Left cardiac atrium (tissue), 4 donors: ENCODE measurements at places on chromosomes 4 and X. TPM values are rescaled to one million over a fixed set of nuclear protein-coding genes. Genes with fewer than 3 reads are reported as not detected.
A peak's percentile ranks its signal among the peaks of the same experiment; 100 is the strongest.

DNA sequence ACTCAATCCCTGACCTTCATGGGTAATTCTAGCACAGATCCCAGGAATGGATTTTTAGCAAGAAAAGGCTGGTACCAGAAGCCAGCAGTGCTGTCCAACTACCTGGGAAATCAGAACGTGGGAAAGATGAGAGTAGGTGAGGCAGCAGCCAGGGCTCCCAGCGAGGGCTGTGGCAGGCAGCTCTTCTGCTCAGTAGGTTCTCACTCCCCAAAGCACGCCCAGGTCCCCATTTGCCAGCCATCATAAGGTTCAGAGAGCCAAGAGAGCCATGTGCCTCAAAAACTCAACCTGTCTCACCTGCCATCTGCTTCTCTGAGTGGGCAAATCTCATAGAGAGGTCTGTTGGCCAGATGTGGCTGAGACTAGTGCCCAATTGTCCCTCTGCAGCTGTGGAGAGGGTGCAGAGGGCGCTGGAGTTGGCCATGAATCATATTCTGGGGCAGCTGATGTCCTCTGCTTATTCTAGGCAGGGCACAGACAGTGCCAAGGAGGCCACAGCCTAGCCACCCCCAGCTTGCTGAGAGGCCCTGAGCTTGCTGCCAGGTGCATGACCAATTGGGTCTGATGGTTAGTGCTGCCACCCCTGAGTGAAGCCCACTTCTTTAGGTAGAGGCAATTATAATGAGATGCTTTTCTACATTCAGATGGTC lies 81.7 kb upstream of the GATB start:
- DNase-seq = no peak

DNA sequence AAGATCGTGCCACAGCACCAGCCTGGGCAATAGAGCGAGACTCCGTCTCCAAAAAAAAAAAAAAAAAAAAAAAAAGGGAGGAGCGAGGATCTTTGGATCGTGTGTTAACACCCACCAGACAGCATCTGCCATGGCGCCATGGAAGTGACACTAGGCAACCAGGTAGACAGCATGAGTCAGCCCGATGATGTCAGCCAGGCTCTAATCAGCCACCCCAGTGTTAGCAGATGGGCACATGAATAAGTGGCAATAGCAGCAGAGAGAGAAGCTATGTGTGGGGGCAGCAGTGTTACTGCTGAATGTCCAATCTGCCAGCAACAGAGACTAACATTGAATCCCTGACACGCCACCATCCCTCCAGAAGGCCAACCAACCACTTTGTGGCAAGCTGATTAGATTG lies 6.6 kb downstream of the SYN1 start:
- DNase-seq = no peak

MAGEA11 gene
- not detected for total RNA-seq

DNA sequence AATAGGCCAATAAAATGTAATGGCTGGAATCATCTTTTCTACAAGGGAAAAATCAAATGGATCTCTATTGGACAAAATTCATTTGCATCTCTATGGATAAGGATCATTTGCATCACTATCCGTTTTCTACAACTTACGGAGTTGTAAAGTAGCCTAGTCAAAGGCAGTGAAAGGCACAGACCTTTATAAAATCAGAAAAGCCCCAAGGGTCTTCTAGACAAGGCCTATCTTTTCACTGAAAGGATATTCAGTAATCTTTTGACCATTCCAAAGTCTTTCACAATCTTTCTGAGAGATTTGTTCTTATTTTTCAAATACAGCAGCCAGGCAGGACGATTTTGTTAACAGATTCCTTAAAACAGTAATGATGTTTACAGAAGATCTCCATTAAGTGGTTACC lies 119.5 kb upstream of the JADE1 start:
- DNase-seq = no peak

GRCh38 chr4:628311-628741 lies 3.0 kb downstream of the PDE6B start:
- DNase-seq = no peak

DNA sequence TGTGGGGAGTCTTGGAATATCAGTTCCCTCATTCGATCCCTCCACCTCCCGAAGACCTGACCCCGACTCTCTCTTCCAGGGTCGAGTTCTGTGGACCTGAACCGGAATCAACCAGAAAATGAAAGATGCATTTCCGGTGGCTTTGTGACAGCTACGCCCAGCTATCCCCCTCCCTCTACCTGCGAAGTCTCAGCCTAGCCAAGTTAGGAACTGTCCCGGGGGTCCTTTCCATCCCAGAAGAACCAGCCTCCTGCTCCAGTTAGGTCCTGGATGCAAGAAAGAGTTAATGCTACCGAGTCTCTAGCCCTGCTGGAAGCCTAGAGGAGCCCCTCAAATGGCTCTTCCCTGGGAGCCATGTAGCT lies 13.4 kb upstream of the ETDC start:
- no peak for DNase-seq

CFI gene
- total RNA-seq = 23.2 TPM

GRCh38 chr4:147772459-147772969 lies 40.6 kb downstream of the ARHGAP10 start:
- DNase-seq = no peak

TCP11X2 gene
- total RNA-seq = not detected

- DNase-seq = no peak
These were observed 36.1 kb downstream of the DCK start for GRCh38 chr4:71029504-71029903.

DNA sequence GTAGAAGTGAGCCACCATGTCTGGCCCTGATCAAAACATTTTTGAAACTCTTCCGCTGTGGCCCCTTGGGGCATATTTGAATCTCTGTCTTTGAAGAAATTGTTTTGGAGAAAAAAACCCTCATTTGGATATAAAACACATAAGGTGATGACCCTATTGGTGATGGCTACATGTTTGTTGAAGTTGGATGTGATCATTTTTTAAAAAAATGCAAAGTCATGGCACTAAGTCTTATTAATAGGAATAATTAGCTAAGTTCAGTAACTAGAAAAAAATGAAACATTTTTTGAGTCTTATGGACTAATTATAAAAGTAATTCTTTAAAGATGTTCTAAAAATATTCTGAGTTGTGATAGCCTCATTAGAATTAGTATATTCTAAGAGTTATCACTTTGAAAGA lies 17.9 kb upstream of the BBS7 start:
- DNase-seq = no peak

DNA sequence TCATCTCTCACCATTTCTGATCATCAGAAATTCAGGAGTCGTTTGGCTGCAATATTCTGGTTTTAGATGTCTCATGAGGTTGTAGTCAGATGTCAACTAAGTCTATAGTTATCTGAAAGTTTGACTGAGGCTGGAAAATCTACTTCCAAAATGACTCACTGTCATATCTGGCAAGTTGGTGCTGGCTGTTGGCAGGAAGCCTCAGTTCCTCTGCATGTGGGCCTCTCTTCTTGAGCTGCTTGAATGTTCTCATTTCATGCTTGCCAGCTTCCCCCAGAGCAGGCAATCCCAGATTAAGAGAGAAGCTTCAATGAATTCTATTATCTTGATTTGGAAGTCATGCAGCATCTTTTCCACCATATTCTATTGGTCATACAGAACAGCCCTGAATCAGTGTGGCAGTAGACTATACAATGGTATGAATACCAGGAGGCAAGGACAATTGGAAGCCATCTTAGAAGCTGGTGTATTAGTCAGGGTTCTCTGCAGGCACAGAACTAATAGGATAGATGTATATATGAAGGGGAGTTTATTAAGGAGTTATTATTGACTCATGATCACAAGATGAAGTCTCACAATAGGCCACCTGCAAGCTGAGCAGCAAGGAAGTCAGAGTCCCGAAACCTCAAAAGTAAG lies 46.8 kb upstream of the ELF2 start:
- DNase-seq = peak; percentile 39

C4orf36 gene
- total RNA-seq = 0.44 TPM
